ENCODE measurements at places on chromosomes 7 and 10.

- DNase-seq = no peak
Observed at GRCh38 chr7:151240942-151241754, 7.3 kb downstream of the SMARCD3 start.

GRCh38 chr10:72772031-72772430, 80.1 kb downstream of the MCU start:
- no peak for DNase-seq

DNA sequence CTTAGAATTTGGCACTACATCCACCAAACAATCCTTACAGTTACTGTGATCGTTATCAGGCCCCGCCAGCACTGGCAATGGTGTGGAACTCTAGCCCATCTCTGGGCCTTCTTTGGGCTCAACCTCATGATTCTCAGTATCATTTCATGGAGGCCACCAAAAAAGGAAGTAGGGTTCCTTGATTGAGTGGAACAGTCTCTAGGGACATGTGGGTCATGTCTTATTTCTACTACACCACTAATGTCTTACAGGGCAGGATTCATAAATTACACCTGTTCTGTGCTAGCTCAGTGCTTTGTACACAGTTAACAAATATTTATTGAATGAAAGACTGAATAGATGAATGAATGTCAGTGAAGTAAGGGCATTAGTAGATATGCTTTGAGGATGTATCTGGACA, 53.9 kb downstream of the AP3M1 start:
- no peak for DNase-seq

- no peak for DNase-seq
Observed at GRCh38 chr10:58209669-58210068, 58.0 kb downstream of the IPMK start.
